ENCODE measurements at places on chromosomes 12 and 14.
A peak's percentile ranks its signal among the peaks of the same experiment; 100 is the strongest.

GRCh38 chr12:89245090-89245489, 107.2 kb downstream of the DUSP6 start:
- peak; percentile 12 for DNase-seq

GRCh38 chr12:116425256-116426193, 133.7 kb upstream of the MAP1LC3B2 start:
- no peak for DNase-seq

DNA sequence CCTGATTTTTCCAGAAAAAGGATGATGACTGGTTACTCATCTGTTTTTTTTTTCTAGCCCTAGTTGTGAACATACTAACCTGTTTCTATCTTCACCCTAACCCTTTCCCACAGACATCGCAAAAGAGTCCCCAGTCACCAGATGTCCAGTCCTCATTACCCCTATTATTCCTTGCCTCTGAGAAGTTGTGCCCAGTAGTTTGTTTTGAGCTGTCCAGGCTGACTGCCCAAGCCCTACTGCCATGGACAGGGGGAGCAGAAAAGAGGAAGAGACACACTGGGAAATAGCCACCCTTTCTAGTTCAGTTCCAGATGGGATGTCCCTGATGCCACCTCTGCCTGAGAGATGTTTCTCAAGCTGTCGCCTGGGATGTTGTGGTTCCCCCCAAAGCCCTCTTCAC, 13.8 kb upstream of the CELA1 start:
- DNase-seq, result no peak

GRCh38 chr14:75196064-75196463, 19.7 kb upstream of the TMED10 start:
- no peak for DNase-seq

GRCh38 chr12:93634416-93634815, 42.8 kb upstream of the CRADD start:
- DNase-seq, result peak; percentile 25

- no peak for DNase-seq
Observed at GRCh38 chr14:94893411-94894160, 123.7 kb upstream of the GSC start.

DNA sequence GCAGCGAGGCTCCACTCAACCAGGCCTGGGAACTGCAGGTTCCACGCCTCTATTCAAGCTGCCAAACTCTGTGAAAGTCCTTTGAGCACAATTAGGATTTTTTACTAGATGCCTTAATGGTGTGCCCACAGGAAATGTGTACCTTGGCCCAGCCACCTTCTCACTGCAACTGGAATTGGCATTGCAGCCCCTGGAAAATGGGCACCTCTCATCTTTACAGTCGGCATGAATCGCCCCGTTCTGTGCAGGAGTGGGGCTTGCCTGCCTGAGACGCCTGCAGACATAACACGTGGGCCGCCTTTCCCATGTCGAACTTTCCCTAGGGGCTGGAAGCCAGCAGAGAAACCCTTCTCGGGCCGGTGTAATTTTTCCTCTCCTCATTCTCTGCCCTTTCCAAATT, 42.0 kb upstream of the ELK3 start:
- DNase-seq, result no peak
